ENCODE measurements at places on chromosomes 12 and 14. TPM values are rescaled to one million over a fixed set of nuclear protein-coding genes. Genes with fewer than 3 reads are reported as not detected.

CD163L1 gene
- 7.5 TPM for total RNA-seq

- no peak for DNase-seq
Measured at GRCh38 chr14:75246546-75247285, 31.9 kb upstream of the FOS start.

OR6S1 gene
- total RNA-seq, result not detected

- DNase-seq, result no peak
Measured at GRCh38 chr14:55440385-55440784, at the start of gene TBPL2. TSS of gene TBPL2 (minus strand) at chr14:55440616. CDS start at chr14:55440449, 167 bp downstream.

DNA sequence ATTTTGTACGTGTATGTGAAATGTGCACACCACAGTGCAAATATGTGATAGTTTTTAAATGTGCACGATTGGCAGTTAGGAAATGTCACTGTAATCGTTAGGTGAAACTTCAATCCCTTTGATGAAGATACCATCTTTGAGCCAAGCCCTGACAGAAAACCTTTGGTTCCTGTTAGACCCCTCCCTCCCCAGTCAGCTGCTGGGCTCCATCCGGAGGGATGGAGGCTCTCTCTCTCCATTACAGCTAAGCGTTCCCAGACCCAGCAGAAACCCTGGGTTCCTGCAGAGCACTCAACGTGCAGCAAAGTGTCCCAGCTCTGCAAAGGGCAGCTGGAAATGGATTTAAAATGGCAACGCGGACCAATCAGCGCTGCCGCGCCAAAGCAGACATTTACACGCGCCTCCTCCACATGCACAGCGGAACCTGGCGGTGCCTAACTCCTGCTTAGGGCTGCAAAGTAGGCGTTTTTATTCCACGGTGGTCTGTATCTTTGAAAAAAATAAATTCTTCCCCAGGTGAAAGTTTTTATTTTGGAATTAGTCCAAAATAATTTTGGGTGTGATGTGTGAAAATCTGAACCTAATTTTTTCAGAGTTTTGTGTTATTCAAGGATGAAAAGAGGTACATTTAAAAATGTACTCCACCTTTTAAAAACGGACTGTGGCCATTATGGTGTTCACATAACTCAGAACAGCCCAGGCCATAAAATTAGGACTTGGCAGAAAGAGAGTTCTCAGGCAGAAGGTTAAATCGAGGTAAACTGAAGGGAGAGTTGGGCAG, 1.4 kb upstream of the HMGA2 start:
- DNase-seq, result peak; percentile 57

NRL gene
- 0.71 TPM for total RNA-seq

GRCh38 chr14:81400202-81400678, at the start of gene STON2:
TSS of gene STON2 (minus strand) at chr14:81400324. CDS start at chr14:81398382, 1,942 bp downstream.
- no peak for DNase-seq

GRCh38 chr14:70454731-70455130, 2.8 kb downstream of the ADAM21 start:
- DNase-seq, result no peak

DNA sequence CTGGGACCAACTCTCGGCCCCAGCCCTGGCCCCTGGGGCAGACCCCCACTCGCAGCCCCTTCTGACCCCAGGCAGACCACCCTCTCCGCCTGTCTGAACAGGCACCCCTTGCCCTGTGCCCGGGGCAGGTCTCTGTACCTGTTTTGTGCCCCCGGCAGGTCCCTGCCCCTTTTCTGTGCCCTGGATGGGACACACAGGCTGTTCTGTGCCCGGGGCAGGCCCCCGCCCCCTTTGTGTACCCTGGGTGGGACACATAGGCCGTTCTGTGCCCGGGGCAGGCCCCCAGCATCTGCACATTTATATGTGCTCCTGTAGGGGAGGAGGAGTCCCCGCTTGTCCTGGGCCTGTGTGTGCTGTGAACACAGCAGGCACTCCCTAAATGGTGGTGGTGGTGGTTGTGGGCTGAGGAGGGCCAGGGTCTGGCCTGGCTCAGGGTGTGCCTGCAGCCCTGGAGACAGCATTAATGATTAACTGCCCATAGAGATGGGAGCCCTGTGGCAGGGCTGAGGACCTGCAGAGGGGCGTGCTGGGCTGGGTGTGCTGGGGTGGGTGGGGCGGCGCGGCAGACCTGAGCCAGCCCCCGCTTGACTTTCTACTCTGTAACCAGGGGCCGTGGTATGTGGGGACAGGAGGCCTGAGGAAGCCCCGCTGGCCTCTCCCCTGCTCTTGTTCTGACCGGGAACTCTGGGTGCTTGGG, 3.7 kb downstream of the FBRSL1 start:
- DNase-seq, result no peak

RNASE4 gene
- 6.9 TPM for total RNA-seq

GRCh38 chr12:128971802-128972201, 118.5 kb downstream of the GLT1D1 start:
- no peak for DNase-seq

MYF6 gene
- not detected for total RNA-seq

- DNase-seq, result no peak
Measured at GRCh38 chr14:38101679-38102078, 106.0 kb upstream of the SSTR1 start.

GRCh38 chr12:116317139-116317538, 39.6 kb upstream of the MED13L start:
- no peak for DNase-seq

RNASE3 gene
- not detected for total RNA-seq

HOXC12 gene
- not detected for total RNA-seq

C12orf60 gene
- 1.1 TPM for total RNA-seq

- no peak for DNase-seq
Measured at GRCh38 chr14:29749829-29750228, 177.8 kb downstream of the PRKD1 start.

RNFT2 gene
- total RNA-seq, result 6.6 TPM

TM7SF3 gene
- 54.8 TPM for total RNA-seq

DNA sequence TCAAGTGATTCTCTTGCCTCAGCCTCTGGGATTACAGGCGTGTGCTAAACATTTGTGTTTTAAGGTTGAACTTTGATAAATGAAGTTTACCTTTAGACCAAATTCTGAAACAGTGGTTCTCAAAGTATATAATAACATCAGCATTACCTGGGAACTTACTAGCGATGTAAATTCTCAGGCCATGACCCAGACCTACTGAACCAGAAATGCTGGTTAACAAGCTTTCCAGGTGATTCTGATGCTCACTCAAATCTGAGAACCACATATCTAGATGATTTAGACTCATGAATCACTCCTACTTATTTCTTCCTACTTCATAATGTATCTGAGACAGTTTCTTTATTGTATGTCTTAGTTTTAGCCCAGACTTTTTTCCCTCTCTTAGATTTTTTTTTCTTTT, 43.6 kb downstream of the RAD51B start:
- no peak for DNase-seq

- no peak for DNase-seq
Measured at GRCh38 chr14:106318700-106319099, 792.3 kb downstream of the TMEM121 start.

DNA sequence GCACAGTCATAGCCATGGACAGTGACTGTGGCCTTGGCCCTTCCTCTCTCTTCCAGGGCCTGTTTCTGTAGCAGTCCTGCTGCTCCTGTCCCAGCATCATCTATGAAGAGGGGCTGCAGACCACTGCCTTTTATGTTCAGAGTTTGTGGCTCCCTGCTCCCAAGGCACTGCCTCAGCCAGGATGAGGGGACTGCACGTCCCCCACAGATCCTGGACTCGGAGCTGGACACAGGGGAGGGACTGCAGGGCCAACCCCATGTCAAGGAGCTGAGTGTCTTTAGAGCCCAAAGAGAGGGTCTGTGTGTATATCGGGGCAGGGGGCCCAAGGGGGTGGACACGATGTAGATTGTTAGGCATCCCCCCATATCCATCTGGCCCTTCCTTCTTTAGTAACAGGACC, 60.6 kb upstream of the DIO3 start:
- DNase-seq, result no peak

GRCh38 chr12:70096759-70097410, 146.3 kb upstream of the CNOT2 start:
- no peak for DNase-seq

- peak; percentile 89 for DNase-seq
Measured at GRCh38 chr14:76773188-76773885, 12.1 kb downstream of the VASH1 start.

- DNase-seq, result no peak
Measured at GRCh38 chr12:5534426-5535199, 102.7 kb downstream of the NTF3 start.

SYNDIG1L gene
- not detected for total RNA-seq

ANO4 gene
- total RNA-seq, result 0.12 TPM

DNA sequence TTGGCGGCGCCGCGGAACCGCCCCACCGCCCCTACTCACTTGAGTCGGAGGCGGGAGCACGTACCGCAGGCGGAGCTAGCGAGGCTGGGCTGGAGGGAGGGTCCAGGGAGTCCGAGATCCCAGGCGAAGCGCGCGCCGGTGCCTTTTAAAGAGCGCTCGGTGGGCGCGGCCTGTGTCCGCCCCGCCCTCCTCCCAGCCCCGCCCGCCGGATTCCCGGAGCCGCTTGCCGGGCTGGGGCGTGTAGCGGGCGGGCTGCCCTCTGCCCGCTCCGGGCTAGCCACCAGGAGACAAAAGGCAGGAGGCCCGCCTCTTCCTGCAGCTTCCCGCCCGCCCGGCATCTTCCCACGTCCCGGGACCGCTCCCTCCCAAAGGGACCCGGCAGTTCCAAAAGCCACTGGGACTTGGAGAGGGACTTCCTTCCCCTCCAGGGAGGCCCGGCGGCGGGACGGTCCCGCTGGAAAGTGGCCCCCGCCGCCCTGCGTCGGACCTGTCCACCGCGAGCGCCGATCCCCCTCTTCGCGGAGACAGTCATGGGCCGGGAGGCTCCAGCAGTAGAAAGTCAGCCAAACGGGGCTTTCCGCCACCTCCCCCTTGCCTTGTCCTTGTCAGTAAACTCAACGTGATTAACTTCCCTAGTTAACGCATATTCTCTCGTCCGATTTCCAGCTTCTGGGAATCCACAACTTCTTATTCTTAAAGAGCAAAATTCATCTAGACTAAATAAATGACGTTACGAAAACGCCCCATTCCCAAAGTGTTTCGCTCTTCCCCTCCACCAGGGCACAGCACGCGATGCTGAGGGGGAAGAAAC, at the start of gene CSRP2:
TSS of gene CSRP2 (minus strand) at position 121 of the 811 bp plus-strand sequence. CDS start 12,759 bp downstream, outside the sequence.
- DNase-seq, result peak; percentile 86

DNA sequence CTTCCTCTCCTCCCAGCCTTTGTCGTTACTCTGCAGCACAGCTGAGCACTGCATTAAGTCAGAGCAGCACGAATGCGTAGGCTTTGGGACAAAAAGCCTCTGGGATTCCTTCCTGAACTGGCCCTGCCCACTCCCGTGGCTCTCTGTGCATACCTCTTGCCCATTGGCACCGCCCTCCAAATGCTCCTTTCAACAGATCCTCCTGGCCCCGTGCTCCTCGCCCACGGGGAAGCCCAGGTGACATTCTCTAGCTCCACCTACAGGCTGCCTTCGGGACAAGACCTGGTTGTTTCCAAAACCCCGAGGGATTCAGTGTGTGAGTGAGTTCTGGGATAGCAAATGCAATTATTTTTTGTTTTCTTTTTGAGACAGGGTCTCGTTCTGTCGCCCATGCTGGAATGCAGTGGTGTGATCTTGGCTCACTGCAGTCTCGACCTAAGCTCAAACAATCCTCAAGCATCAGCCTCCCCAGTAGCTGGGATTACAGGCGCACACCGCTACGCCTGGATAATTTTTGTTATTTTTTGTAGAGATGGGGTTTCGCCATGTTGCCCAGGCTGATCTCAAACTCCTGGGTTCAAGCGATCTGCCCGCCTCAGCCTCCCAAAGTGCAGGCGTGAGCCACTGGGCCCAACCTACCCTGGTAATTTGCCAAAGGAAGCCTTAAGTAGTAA, 17.9 kb upstream of the TDRD9 start:
- DNase-seq, result peak; percentile 75

DNA sequence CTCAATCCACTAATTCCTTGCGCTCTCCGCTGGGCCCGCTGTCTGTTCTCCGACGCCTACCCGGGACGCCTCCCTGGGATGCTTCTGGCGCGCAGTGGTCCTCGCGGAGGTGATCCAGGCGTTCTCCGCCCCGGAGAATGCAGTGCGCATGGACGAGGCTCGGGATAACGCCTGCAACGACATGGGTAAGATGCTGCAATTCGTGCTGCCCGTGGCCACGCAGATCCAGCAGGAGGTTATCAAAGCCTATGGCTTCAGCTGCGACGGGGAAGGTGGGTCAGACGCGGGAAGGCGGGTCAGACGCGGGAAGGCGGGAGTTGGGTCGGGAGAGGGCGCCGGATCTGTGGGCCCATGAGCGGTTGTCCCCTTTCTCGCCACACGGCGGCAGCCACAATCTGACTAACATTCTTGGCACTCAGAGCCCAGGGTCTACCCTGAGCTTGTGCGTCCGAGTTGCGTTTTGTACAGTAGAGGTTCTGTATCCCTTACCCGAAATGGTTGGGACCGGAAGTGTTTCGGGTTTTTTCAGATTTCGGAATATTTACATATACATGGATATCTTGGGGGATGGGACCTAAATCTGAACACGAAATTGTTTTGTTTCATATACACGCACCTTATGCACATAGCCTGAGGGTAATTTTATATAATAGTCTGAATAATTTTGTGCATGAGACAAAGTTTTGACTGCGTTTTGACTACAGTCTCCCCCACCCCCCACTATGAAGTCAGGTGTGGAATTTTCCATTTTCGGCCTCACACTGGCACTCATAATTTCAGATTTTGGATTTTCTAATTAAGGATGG, 762 bp downstream of the C12orf57 start:
- DNase-seq, result peak; percentile 89

HHIPL1 gene
- total RNA-seq, result 2.0 TPM

RASSF9 gene
- 2.3 TPM for total RNA-seq

ART4 gene
- total RNA-seq, result 12.5 TPM
